Pancreas (tissue), 10 donors: ENCODE measurements at places on chromosomes 13 and 19. TPM values are rescaled to one million over a fixed set of nuclear protein-coding genes. Genes with fewer than 3 reads are reported as not detected.
A peak's percentile ranks its signal among the peaks of the same experiment; 100 is the strongest.

DNA sequence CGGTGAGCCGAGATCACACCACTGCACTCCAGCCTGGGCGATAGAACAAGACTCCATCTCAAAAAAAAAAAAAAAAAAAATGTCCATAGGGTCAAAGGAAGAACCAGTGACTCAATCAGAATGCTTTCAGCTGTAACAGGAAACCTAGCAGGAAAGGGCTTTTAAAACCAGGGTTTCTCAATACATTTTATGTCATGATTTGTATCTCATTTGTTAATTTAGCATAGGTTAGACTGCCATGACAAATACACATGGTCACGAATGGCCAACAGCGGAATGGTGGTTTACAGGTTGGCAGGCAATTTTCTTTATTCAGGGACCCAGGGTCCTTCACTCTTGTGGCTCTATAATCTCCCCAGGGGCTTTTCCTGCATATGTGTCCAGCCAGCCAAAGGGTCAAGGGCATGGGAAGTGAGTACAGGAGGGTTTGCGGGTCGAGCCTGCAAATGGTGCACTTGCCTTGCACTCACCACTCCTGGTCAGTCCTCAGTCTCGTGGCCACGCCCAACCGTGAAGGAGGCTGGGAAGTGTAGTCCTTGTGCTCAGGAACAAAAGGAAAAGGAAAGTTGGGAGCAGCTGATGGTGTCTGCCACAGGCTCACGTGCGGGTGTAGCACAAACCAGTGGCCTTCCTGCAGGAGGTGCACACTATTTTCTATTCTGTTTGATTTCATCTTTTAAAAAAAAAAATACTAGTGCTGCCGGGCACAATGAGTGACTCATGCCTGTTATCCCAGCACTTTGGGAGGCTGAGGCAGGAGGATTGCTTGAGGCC is 14.8 kb downstream of the DHX34 start:
- DNase-seq: no peak

- no peak for DNase-seq
Observed at GRCh38 chr13:99806671-99807070, 164.9 kb downstream of the ZIC5 start.

DNA sequence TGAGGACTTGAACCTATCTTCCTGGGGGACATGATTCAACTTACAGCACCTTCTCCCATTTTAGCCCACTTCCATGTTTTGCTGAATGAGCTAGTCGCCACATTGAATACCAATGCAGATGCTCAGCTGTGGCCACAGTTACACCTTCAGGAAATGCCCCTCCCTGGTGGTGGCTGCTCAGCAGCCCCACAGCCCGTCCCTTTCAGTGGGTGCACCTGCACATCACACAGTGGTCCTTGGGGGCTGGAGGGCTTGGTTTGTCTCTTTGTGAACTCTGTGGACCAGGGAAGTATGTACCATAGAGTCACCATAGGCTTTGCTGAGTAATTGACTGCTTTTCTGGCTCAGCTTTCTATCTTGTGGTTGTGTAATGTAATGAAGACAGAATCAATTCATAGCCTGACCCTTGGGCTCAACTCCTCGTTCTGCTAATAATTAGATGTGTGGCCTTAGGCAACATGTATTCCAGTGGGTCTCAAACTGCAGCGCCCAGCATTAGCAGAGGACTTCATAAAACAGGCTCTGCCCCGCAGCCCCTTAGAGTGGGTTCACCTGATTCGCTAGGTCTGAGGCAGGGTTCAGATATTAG is 48.1 kb upstream of the FARP1 start:
- DNase-seq: no peak

GRCh38 chr13:99067159-99067985 is 89.5 kb upstream of the DOCK9 start:
- DNase-seq: no peak

GRCh38 chr13:109778102-109778542 is 8.3 kb downstream of the IRS2 start:
- DNase-seq: no peak

- DNase-seq: no peak
Observed at GRCh38 chr19:10195199-10195519, 406 bp upstream of the DNMT1 start.

- no peak for DNase-seq
Observed at GRCh38 chr13:35697186-35697730, 220.8 kb upstream of the MAB21L1 start.

- DNase-seq: no peak
Observed at GRCh38 chr13:29310806-29311205, 284.7 kb downstream of the SLC7A1 start.

DNA sequence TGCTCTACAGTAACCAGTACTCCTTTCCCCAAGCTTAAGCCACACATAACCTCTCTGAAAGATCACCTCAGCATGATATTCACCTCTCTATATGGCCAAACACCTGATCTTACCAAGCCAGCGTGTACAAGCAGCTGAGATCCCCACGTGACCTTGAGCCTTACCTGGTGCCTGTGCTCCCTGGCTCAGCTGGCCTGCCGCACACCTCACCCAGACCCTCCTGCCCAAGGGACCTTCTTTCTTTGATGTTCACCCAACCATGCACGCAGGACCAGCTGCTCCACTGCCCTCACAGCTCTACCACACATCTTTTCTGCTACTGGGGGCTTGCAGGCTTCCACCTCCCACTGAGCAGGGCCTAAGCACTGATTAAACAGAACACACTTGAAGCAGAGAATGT is 9.0 kb downstream of the DHRS12 start:
- peak; percentile 27 for DNase-seq

DNA sequence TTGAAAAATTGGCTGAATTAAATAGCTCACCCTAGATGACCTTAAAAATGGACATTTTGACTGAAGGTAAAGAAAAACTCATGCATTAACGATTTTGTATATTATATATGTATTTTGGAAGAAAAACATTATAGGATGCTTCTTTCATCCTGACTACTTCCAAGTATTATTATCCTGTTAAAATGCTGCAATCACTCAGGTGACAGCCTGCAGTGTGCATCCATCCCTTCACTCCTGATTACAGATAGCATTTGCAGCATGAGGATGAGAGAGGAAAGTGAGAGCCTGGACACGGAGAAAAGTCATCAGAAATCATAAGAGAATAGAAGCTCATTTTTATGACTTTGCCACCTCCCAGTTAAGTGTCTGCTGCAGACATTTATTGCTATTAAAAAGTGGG is 1055.6 kb downstream of the PCDH17 start:
- DNase-seq: no peak

DNA sequence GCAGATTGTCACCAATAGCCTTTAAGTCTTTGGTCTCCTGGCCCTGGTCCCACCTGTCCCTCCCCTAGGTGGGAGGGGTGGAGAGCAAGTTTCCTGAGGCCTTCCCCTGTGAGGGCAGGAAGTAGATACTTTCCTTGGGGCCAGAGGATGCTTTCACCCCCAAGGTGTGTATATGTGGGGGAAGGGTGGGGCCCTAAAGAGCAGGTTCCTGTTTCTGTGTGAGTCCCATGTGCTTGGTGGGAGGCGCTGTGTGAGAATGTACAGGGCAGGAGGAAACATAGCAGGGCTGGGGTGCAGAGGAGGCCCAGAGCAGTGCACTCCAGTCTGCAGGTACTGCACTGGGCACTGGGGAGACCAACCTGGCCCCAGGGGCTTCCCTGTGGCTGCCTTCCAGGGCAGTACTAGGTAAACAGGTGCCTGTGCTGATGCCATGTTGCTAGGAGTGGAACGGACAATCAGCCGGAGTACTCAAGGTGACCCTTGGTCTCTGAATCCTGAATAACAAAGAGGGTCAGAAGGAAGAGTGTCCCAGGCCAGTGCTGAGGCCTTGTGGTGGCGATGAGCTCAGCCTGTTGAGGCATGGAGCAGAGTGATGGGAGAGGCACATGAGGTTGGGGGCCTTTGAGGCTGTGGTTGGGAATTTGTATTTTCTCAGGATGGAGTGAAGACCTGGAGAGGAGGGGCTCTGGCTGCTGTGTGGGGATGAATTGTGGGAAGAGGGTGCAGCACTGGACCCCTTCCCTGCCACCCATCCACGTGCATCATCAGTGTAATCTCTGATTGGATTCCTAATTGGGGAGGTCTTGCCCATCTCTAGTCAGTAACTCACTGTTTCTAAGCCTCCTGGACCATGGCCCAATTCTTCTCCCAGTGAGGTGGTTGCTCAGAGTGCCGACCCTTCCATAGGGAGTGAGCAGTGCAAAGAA is 5.1 kb downstream of the EGLN2 start:
- DNase-seq: peak; percentile 70

GRCh38 chr19:33947265-33947964 is 150.7 kb downstream of the KCTD15 start:
- DNase-seq: no peak

- DNase-seq: no peak
Observed at GRCh38 chr13:43761616-43762315, 25.0 kb downstream of the ENOX1 start.

DNA sequence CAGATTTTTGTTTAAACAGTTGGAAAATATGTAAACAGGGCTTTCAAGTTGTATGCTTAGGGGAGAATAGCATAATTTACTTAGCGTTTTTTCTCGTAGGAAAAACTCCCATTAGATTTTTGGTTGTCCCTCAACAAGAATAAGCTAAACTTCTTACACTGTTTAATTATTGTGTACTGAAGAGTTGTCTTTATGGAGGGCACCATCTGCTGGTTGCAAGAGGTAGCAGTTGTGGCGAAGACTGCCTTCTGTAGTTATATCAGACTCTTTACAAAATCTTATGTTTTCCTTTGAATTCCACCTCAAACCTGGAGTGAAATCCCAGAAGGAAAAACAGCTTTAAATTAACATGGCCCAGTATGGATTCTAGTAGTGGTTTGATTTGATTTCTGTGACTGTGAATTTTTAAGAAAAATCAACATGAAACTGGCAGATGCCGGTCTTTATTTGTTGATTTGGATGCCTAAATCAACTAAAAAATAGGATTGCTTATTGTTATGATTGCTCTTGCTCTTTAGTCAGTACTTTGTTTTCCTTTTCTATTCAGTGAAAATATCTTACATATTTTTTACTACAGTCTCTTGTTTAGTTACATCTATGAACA is 53.4 kb downstream of the PDS5B start:
- DNase-seq: peak; percentile 29

- DNase-seq: peak; percentile 5
Observed at GRCh38 chr13:27923794-27924528, 4.2 kb downstream of the PDX1 start.

DNA sequence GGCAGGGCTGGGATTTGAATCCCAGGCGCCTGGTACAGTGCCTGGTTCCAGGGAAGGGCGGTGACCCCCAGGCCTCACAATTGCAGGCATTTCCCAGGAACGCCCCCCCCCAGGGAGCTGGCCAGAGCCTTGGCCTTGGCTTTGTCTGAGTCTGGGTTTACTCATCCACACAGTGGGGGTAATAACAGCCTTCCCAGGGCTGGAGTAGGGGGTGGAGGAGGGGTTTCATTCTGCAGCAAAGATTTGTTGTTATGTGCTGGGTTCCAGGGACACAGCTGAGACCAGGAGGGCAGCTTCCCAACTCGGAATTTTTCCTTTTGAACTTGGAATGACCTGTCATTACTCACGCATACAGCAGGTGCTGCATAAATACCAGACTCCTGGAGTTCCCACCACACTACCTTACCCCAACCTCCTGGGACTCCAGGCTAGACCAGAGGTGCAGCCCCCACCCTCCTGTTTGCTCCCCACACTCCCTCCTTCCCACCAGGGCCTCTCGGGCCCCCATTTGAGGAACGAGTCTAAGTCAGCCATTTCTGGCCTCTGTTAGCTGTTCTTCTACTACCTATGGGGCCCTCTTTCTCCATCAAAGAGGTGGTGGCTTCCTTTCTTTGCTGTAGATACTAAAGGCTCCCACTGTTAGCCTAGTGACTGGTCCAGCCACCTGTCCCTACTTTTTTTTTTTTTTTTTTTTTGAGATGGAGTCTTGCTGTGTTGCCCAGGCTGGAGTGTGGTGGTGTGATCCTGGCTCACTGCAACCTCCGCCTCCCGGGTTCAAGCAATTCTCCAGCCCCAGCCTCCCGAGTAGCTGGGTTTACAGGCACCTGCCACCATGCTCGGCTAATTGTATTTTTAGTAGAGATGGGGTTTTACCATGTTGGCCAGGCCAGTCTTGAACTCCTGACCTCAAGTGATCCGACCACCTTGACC is 1.6 kb upstream of the ADAMTS10 start:
- DNase-seq: peak; percentile 46

- DNase-seq: no peak
Observed at GRCh38 chr13:45564133-45564776, 51.3 kb downstream of the ERICH6B start.

DNA sequence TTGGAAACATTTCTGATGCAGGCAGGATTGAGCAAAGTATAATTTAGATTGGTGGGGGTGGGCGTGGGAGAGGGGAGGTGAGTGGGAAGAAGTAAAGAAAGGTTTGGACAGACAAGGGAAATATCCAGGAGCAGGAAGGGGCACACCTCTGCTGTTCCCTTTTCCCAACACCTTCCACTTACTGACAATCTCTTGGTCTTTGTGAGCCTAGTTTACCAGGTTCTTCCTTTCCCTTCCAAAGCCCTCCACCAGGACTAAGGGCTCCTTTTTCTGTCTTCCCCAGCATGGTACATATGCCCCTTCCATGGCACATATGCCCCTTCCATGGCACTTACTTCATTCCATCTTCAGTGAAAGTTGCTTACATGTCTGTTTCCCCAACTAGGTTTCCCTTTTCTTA is 6.2 kb upstream of the THSD1 start:
- no peak for DNase-seq

GRCh38 chr13:101424381-101425155 is 8.3 kb upstream of the NALCN start:
- DNase-seq: no peak

- no peak for DNase-seq
Observed at GRCh38 chr13:101569807-101570206, 117.3 kb downstream of the ITGBL1 start.

DNA sequence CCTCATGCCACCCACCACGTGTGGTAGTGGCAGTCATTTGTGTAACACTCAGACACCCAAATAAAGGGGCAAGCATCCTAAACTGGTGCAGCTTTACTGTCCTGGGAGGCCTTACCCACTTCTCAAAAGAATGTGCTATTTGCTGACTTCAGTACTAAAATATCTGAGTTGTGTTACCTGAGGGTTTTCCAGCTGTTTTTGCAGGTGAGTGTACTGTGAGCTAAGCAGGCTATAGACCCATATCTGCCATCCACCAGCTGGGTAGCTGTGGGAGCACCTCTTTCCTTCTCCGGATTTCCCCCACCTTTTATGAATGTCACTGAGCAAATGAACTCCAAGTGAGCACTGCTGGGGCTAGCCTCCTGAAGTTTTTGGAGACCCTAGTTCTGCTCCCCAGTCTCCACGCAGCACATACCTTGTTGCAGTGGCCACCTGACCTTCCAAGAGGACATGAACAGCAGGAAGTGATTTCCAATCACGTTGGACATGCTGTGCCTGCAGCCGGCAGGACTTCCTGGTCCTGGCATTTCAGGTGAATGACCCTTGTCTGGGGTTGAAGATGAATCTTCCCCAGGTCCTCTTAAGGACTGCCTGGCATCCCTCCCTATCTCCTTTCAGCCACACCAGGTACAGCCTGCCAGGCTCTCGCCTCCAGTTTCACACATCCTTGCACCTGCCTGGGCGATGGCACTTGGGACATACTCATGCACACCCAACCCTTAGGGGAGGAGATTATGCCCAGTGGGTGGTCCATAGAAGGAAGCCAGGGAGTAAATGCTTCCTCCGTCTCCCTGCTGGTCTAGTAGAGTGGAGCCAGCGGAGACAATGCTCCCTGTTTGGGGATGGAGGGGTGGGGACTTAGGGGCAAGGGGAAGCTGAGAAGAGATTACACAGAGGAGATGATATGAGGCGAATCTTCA is 109.5 kb upstream of the SPATA13 start:
- no peak for DNase-seq

- DNase-seq: no peak
Observed at GRCh38 chr13:41565216-41565615, 107.9 kb downstream of the RGCC start.

EFNB2 gene
- total RNA-seq: 6.7 TPM

CPT1C gene
- 0.79 TPM for total RNA-seq

FGF14 gene
- 1.4 TPM for total RNA-seq

LRP3 gene
- total RNA-seq: 13.3 TPM

PSG1 gene
- not detected for total RNA-seq
